ENCODE measurements at places on chromosomes 12 and 14. TPM values are rescaled to one million over a fixed set of nuclear protein-coding genes. Genes with fewer than 3 reads are reported as not detected.

PLA2G1B gene
- polyA plus RNA-seq = 2.0 TPM

EID3 gene
- 6.0 TPM for polyA plus RNA-seq

DNA sequence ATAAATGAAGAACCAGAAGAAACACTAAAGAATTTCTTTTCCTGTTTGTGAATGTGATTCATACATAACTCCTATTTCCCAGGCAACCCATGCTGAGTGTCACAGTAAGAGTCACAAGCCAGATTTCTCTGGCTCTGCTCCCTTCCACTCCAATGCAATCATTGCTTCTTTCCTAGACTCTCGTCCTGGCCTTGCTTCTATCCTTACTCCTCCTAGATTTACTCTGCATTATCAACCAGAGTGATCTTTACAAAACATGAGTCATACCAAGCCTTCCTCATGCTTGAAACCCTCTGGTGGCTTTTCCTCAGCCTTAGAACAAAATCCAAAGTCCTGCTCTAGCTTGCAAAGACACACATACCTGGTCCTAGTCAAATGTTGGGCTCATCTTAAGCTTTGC, 13.3 kb downstream of the IL22 start:
- DNase-seq = no peak

DNA sequence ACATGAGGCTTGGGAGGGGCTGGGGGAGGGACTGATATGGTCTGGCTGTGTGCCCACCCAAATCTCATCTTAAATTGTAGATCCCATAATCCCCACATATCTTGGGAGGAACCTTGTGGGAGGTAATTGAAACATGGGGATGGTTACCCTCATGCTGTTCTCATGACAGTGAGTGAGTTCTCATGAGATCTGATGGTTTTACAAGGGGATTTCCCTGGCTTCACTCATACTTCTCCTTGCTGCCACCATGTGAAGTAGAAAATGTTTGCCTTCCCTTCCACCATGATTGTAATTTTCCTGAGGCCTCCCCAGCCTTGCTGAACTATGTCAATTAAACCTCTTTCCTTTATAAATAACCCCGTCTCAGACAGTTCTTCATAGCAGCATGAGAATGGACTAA, 362.9 kb downstream of the PCNX1 start:
- no peak for DNase-seq

- DNase-seq = peak; percentile 55
Observed at GRCh38 chr14:90924621-90925340, 108.6 kb upstream of the TTC7B start.

DNA sequence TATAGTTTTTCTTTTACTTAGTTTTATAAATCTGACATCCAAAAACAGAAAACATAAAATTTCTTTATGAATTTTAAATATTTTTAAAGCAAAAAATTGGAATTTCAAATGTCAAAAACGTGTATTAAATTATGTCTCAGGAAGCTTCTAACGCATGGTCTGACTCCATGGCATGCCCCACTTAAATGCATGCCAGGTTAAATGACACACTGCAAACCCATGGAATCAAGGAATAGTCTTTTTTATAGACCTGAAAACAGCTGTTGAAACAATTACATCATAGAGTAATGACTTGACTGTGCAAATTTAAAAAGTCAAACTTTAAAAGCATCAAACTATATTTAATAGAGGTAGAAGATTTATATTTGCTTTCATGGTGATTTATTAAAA, 96.1 kb upstream of the DACT1 start:
- no peak for DNase-seq

GRCh38 chr12:105334582-105334981, 4.1 kb downstream of the C12orf75 start:
- no peak for DNase-seq

- DNase-seq = no peak
Observed at GRCh38 chr12:69464428-69464827, 5.8 kb upstream of the FRS2 start.
